ENCODE measurements at places on chromosomes 4 and X.

- DNase-seq, result no peak
Measured at GRCh38 chrX:55490974-55491373, 1.3 kb upstream of the USP51 start.

DNA sequence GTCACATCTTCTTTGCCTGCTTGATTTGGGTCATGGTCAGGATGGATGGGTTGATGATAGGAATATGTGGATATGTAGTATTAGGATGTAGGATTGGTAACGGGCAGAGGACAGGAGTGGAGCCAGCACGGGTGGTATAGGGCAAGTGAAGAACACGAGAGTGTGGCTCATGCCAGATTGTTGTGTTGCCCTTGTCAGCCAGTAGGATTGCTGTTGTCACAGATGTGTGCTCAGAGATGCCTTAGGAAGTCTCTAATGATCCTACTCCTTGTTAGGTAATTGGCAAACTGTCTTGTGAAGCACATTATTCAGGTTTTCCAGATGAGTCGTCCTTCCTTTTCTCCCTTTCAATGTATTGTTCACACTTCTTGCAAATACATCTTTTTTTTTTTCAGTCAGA lies 5.5 kb downstream of the ATP10D start:
- DNase-seq, result no peak

- DNase-seq, result no peak
Measured at GRCh38 chr4:147398556-147398955, 82.3 kb upstream of the EDNRA start.

DNA sequence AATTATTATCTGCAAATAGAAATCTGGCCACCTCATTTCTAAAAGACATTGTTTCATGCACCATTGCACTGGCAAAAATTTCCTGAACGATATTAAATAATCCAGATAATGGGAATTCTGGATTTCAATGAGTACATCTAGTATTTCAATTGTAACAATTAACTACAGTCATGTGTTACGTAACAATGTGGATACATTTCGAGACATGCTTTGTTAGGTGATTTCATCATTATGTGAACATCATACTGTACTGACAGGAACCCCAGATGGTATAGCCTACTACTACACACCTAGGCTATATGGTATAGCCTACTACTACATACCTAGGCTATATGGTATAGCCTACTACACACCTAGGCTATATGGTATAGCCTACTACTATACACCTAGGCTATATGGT lies 14.8 kb downstream of the LAMTOR3 start:
- no peak for DNase-seq

DNA sequence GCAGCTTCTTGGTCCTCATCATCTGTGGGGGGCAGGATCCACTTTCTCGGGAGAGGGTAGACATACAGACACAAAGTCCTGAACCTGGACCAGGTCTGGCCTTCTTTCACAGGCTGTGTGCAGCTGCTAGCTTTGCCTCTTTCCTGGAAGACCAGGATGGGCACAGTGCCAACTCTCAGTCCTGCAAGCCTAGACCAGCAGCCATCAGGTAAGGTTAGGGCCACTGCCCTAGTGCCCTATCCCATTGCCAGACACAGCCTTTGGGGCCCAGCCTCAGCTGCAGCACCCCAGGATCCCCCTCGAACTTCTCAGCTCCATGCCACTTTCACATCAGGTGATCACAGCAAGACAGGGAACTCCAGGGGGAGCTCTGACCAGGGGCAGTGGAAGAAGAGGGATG lies 38.4 kb downstream of the ZNF185 start:
- DNase-seq, result no peak

DNA sequence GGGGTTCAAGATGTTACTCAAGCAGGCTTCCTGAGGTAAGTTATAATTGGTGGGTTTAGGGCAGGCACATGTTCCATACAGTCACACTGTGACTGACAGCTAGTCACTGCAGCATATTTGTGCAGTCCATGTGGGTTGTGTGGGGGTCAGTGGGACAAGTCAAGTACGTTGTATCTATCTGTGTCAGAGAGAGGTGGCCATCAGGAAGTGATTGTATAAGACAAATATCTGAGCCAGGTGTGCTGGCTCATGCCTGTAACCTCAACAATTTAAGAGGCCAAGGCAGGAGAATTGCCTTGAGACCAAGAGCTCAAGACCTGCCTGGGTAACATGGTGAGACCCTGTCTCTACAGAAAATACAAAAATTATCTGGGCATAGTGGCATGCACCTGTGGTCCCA lies 509.3 kb downstream of the CENPC start:
- no peak for DNase-seq

DNA sequence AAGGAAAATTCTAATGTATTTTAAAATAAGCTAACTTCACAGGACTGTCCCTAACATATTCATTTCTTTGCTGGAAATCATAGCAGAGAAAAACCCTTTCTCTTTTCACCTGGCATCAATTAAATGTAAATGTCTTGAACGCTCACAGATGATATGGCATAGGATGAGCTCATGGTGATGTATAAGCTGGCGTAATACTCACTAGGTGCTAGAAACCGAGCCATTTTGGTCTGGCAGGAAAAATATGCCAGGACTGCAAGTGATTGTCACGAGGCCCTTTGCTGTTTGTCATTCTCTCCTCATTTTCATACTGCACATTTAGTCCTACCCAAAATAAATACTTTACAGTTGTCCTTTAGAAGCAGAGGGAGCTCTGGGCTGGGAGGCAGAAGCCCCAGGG lies 222.7 kb upstream of the LNX1 start:
- no peak for DNase-seq

- no peak for DNase-seq
Measured at GRCh38 chrX:109793191-109793590, 60.1 kb upstream of the ACSL4 start.

GRCh38 chr4:158810487-158811215 lies 41.8 kb downstream of the FNIP2 start:
- no peak for DNase-seq

DNA sequence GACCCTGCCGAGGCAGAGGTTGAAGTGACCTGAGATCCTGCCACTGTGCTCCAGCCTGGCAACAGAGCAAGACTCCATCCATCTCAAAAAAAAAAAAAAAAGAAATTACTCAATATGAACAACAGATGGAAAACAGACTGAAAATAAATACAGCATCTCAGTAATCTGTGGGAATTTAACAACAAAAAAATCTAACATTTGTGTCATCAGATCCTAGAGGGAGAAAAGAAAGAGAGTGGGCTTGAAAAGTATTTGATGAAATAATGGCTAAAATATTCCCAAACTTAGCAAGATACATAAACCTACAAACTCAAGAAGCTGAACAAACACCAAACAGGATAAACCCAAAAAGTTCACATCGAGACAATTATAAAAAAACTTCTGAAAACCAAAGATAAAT lies 84.7 kb downstream of the CENPC start:
- no peak for DNase-seq

- no peak for DNase-seq
Measured at GRCh38 chr4:17721496-17722355, 59.7 kb downstream of the FAM184B start.

DNA sequence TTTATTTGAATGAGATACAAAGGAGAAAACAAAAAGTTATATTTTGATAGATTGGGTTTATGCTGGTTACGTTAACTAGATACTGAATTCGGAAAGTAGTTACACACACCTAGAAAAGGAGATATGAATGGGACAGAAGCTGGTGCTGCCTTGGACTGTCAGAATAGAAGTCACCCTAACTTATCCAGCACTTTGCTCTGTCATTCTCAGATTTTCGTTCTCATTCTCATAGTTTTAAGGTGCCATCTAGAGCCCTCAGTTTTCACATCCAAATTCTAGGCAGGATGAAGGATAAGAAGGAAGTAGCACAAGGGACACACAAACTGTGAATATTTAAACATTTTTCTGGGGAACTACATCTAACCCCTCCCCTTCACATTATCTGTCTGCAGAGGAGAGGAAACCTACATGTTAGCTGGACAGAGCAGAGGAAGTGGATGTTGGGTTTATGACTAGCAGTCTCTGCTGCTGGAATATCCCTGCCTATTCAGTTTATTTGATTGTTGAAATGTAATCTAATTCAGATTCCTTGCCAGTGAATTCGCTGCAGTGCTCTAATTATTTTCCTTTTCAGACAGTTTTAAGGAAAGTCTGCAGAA lies 521.9 kb downstream of the FAT4 start:
- DNase-seq, result no peak

DNA sequence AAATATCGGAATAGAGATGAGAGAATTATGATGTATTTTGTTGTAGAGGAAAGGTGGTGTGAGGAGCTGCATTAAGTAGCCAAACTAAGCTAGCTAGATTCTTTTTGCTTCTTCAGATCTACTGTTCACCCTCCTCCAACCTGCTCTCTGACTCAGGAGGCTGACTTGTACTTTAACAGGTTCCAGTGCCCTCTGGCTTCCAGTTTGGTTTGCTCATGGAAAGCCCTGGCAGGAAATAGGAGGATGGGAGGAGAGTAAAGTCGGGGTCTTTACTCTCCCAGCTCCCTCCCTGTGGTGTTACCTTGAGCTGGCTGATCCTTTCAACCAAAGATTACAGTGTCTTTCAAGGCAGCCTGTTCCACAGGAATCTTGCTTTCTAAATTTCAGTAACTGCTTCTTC lies 277.0 kb upstream of the EDA2R start:
- DNase-seq, result no peak

DNA sequence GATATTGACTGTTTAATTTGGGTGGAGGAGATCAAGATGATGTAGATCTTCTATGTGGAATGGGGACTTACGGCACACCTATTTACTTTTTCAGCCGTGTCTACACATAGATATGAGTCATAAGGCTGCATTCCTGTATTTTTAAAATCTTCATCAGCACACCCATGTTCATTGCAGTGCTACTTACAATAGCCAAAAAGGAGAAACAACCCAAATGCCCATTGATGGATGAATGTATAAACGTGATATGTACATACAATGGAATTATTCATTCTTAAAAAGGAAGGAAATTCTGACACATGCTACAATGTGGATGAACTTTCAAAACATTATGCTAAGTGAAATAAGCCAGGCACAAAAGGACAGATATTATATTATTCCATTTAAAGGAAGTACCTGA lies 98.6 kb downstream of the AASDH start:
- no peak for DNase-seq

DNA sequence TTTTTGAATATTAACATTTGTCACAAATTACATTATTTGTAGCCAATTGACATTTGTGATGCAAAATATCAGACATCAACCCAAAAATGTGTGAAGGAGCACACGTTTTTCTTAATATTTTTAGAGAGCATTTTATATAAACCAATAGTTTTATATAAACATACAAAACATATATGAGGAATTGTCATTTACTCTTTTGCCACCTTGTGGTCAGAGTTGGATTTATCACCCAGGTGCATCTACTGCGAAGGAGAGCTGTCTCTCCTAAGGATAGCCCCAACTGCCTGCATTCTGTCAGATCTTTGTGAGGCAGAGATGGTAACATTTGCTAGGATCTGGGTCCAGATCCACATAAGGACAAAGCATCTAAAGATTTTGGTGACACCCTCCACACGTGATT lies 2.5 kb upstream of the USP27X start:
- DNase-seq, result no peak

GRCh38 chr4:19030048-19030447 lies 1008.5 kb upstream of the LCORL start:
- no peak for DNase-seq

GRCh38 chrX:108199691-108200090 lies 108.1 kb downstream of the ATG4A start:
- no peak for DNase-seq
